NCI-H748 treated with DMSO at 0.1 percent for 48 hours (cell line): ENCODE measurements at places on chromosomes 7 and 10.

GRCh38 chr7:1854866-1855724 lies 185.0 kb downstream of the ELFN1 start:
- no peak for DNase-seq

GRCh38 chr10:124962421-124962820 lies 20.5 kb downstream of the ZRANB1 start:
- DNase-seq = no peak

DNA sequence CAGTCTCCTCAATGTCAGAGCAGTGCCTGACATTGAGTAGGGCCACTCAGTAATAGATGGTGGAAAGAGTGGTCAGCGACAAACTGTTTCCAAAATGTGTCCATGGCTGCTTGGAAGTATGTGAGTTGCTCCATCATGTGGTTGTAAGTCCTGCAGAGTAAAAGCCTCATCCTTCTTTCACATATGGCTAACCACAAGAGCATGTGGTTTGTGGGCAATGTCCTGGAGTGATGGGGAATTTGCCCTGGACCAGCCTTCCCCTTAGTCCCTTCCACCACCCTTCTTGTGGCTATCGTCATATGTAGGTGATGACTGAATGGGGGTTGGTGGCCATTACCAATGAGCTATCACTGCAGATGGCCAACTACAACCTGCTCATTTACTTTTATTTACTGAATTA lies 33.0 kb upstream of the PLXNA4 start:
- DNase-seq = no peak

DNA sequence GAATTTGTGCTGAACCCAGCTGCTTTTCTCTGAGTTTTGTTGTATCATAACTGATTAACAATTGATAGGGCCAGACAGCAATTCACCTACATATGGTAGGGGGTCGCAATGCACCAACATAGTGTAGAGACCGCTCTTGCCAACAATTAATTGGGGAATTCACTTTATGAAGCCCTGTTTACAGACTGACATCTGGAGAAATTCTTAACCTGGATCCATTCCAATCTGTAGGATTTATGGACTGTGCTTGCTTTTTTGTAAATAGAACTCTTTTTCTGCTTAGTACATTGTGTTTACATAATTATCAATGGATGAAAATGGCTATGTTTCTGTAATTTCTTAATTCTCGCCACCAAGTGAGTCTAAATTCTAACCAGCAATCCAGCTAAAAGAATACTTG lies 311.7 kb upstream of the BMPER start:
- no peak for DNase-seq

DNA sequence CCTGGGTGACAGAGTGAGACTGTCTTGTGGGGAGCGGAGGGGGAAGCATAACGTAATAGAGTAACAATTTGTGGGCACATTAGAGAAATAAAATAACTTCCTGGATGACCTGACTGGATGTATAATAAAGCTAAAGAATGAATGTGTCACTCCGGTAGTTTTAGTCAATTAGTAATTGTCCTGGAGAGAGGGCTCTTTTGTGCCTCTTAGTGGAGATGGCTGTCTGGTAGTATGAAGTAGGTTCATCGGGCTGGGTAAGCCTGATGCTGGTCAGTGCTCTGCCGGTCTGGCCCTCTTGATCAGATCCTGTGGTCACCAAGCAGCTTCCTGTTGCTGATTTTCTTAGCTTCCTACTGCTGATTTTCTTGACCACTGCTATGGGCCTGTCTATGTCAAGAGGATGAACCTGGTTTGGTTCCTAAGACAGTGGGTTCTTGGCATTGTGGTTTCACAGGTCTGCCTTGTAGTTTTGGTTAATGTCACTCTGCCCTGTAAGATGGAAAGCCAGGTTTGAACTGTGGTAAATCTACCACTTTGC lies 34.1 kb downstream of the ZRANB1 start:
- DNase-seq = no peak

- DNase-seq = no peak
Measured at GRCh38 chr7:28768577-28769147, 189.5 kb downstream of the TRIL start.
